NCI-H187 treated with DMSO at 0.1 percent for 48 hours (cell line): ENCODE measurements at places on chromosomes 5 and 9.

- no peak for DNase-seq
These were observed 47.5 kb downstream of the NLN start for GRCh38 chr5:65769539-65769938.

DNA sequence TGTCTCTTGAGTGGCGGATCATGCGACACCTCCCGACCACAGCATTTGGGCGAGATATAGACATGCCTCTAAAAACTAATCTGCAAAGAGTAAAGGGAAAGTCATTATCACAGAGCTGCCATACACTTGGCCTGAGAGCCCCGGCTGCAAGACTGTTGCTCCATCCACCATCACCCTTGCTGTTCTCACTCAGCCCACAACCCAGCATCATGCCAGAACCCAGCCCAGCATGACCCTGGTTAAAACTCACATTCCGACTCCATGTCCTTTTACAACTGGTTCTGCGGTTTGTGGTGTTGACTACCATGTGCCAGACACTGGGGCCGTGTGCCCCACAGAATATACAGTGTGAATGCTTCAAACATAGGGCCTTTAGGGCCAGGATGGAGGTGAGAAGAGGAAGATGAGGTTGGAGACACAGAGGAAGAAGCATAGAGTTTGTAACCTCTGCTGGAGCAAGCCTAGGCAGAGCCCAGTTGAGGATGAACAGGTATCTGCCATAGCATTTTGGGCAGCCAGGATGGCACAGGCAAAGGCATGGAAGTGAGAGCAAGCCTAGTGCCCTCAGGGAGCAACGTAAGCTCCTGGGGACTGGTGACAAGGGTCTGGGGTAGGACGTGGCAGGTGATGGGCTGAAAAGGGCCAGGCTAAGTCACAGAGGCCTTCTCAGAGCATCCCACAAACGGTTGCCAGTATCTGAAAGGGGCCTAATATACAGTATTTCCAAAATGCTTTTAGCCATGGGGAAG is 37.5 kb upstream of the SMU1 start:
- no peak for DNase-seq

DNA sequence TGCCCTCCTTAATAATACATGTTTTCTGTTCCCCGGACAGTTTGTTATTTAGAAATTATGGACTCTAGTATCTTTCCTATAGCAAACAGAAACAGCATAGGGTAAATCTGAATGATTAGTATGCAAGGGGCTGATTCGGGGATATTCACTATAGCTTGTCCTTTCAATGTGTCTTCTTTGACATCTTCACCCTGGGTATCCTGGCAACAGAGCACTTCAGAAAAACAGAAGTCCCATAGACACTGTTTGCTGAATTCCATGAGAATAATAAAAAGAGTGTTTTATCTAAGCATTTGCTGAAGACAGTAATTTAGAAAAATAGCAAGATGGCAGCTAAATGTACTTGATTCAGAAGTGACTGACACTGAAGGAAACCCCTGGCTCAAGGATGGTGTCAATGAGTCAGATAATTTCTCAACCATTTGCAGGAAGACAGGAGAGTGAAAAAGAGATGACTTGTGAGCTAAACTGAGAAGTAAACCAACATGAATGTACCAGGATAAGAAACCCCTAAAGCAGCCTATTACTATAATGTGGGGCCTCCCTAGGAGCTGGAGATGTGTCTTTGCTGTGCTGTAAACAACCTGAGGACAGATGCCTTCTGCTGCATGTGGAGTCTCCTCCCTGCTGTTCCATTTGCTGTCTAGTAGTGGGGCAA is 246.2 kb downstream of the MAN2A1 start:
- DNase-seq = no peak

DNA sequence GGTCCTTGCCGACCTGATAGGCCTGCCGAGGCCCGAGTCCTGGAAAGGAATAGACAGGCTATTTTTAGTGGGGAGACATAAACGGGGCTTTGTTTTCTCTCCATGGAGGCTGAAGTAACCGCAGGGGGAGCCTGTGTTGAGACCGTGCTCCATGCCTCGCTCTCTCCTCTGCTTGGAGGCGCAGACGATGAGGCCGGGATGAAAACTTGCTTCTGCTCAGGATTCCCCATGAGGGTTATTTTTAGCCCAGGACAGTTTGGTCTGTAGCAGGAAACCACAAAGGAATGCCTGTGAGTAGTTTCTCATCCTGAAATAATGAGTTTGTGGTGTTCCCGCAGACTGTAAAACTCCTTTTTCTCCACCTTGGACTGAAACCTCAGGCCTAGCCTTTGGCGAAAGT is 81.9 kb upstream of the RARS1 start:
- DNase-seq = no peak

DNA sequence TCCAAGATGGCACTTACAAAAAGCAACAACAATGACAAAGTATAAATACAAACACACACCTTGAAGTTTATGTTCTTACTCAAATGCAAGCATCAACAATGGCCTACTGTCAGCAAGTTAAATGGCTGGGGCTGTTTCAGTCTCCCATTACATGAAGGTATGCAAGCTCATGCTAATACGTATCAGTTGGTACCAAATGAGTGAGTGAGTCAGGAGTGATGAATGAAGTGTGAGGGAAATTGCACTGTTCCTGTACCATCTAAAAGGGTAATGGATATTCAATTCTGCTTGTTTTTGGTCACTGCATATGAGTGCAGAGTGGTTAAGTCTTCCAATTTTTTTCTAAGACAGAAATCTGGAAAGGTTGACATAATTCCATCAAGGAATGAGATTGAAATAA is 964.9 kb downstream of the MAT2B start:
- no peak for DNase-seq

- DNase-seq = no peak
These were observed 1.0 kb downstream of the TLE4 start for GRCh38 chr9:79572608-79573411.

- no peak for DNase-seq
These were observed 185.0 kb upstream of the DAP start for GRCh38 chr5:10946050-10946449.

- no peak for DNase-seq
These were observed 532.8 kb downstream of the MAT2B start for GRCh38 chr5:164038128-164038783.

DNA sequence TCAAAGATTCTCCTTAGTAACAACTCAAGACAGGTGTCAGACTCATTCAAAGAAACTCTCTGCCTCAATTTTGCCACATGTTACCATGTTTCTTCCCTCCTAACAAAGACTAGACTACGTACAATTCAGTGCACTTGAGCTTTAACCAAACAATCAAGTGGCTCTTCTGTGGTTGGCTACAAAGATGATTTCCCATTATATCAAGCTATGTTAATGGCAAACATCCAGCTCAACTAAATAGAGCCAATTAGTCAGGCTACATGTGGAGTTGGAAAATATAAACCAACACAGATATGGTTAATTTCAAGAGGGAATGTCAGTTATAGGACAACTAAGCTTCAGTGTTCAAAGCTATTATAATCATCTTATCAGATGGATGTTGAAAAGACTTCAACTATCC is 29.2 kb upstream of the ADRA1B start:
- no peak for DNase-seq

GRCh38 chr9:34185778-34186551 is 7.1 kb downstream of the UBAP1 start:
- DNase-seq = no peak
